ENCODE measurements at places on chromosomes 7 and 10.
A peak's percentile ranks its signal among the peaks of the same experiment; 100 is the strongest.

DNA sequence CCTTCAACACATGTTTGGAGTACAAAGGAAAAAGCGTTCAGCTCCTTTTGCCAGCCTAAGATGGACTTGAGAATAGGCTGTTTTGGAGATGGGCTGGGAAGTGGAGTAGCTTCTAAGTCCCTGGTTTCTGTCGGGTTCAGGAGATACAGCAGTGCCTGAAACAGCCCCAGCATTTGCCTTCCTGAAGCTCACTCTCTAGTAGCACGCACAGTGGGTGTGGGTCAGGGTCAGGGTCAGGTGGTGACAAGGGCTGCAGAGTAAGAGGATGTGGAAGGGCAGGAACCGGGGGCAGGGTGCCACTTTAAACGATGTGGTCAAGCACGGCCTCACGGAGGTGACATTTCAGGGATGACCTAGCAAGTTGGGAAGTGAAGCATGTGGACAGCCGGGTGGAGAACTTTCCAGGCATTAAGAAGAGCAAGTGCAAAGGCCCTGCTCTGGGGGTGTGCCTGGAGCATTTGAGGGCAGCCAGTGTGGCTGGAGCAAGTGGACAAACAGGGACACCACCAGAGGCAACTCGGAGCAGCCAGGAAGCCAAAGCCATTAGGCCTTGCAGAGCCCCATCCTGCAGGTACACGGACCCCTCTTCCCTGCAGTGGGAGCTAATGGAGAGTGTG lies 382.2 kb upstream of the ZMIZ1 start:
- DNase-seq: no peak

- DNase-seq: peak; percentile 91
Observed at GRCh38 chr7:74656441-74656836, 1.1 kb upstream of the GTF2I start.

DNA sequence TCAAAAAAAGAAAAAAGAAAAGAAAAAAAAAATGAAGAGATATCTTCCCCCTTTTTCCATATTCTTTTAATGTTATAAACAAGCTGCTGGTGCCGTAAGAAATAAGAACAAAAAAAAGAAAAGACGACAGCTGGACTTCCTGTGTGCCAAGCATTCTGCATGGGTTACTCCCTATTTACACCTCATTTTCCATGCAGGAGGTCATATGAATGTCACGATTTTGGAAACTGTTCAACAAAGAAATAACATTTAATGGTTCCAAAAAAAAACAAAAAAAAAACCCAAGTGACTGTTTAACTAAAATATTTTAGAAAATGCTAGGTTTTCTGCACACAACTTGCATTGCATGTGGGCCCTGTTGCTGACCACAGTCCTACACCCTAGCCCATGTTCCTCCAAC lies 159.3 kb downstream of the TNS3 start:
- no peak for DNase-seq

- DNase-seq: no peak
Observed at GRCh38 chr7:98162758-98163157, 48.5 kb upstream of the BHLHA15 start.

GRCh38 chr7:138934861-138935260 lies 46.3 kb downstream of the KIAA1549 start:
- DNase-seq: no peak

- no peak for DNase-seq
Observed at GRCh38 chr7:68334636-68335272, 1263.5 kb upstream of the AUTS2 start.

- peak; percentile 84 for DNase-seq
Observed at GRCh38 chr10:61284222-61284890, 168.8 kb downstream of the TMEM26 start.

GRCh38 chr7:8751557-8752231 lies 318.3 kb downstream of the NXPH1 start:
- no peak for DNase-seq

GRCh38 chr7:8433477-8434289 lies at the start of gene NXPH1:
TSS of gene NXPH1 (plus strand) at chr7:8433609.
- no peak for DNase-seq

DNA sequence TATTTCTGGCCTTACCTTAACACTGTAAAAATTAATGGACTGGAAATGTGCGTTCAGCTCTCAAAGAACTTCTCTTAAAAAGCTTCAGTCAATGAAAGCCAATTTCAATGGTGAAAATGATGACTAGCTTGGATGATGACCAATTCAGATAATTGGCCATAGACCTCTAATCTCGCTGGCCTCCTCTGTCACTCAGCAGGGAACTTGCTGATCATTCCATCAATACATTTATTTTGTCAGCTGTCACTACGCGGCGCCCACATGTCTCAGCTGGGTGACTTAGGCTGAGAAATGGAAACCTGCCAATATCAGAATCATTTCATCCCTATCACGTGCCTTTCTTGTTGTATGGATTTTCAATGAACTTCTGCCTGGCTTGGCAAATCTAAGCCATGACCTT lies 673.0 kb upstream of the AUTS2 start:
- no peak for DNase-seq

DNA sequence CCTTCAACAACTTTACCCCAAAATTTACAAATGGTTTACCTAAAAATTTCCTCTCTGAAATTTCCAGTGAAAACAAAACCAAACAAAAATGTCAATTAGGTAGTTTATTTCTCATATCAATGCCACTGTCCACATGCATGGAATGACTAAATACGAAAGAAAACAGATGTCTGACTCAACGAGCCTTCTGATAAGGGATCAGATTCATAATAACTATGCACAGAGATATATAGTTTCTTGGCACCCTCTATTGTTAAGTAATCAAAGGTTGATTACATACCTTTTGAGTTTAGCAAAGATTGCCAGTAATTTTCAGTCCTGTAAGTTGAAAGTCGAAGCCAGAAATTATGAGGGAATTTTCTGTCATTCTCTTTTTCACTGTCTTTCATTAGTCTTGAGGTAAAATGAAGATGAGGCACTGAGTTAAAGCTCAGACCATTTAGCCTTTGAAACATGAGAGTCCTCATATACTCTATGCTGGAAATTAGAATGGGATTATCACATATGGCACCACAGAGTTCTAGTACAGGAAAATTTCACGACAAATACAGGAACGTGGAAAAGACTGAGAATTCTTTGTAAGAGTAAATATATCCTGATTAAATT lies 519.1 kb upstream of the ANKRD30A start:
- no peak for DNase-seq

- peak; percentile 27 for DNase-seq
Observed at GRCh38 chr7:12244129-12244528, 33.0 kb downstream of the TMEM106B start.
